ENCODE measurements at places on chromosomes 1 and 21. TPM values are rescaled to one million over a fixed set of nuclear protein-coding genes. Genes with fewer than 3 reads are reported as not detected.

LRRC7 gene
- total RNA-seq = 0.49 TPM

IL12RB2 gene
- 1.9 TPM for total RNA-seq

TRPM2 gene
- total RNA-seq = 2.1 TPM

FCAMR gene
- not detected for total RNA-seq

GRCh38 chr21:45443595-45444181 lies 38.7 kb downstream of the COL18A1 start:
- H3K27me3 ChIP-seq = peaks cover 18% of the 10 kb centered on the region
- peaks cover 44% of the 10 kb centered on the region for H3K4me1 ChIP-seq
- no peaks in the 10 kb centered on the region for H3K36me3 ChIP-seq
- H3K4me3 ChIP-seq = no peak overlapping the region

- H3K4me3 ChIP-seq = no peak overlapping the region
- no peak for DNase-seq
- H3K27me3 ChIP-seq = no peaks in the 10 kb centered on the region
- H3K36me3 ChIP-seq = no peaks in the 10 kb centered on the region
- no peak overlapping the region for H3K27ac ChIP-seq
Measured at GRCh38 chr1:183841550-183841949, 36.6 kb downstream of the RGL1 start.

GRCh38 chr1:12150456-12151200 lies 16.2 kb upstream of the TNFRSF1B start:
- DNase-seq = no peak
- H3K4me3 ChIP-seq = no peak overlapping the region
- no peaks in the 10 kb centered on the region for H3K27me3 ChIP-seq
- H3K36me3 ChIP-seq = no peaks in the 10 kb centered on the region
- peaks cover 37% of the 10 kb centered on the region for H3K4me1 ChIP-seq
- H3K27ac ChIP-seq = no peak overlapping the region

All from K562 (cell line).